SK-N-SH (cell line): ENCODE measurements at places on chromosomes 1 and 21. TPM values are rescaled to one million over a fixed set of nuclear protein-coding genes. Genes with fewer than 3 reads are reported as not detected.

Gene MAP3K21
- polyA plus RNA-seq = 0.33 and 0.42 TPM in 2 replicates

DNA sequence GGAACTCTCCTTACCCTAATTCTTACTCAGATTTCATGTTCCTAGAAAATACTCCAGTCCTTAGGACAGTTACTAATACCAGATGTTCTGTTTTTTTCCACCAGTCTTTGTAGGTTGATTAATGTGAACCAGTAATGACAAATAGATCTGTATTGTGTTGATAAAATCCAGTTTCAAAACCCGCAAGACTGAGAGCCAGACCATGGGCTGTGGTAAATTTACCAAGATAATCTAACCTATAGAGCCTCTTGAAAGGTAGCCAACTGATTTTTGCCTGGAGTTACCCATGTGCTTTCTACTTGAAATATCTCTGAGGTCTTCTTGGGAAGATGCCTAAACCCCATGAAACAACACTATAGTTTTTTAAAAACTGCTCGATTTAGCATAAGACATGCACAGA, 46.5 kb upstream of the CDC7 start:
- H3K4me3 ChIP-seq = no peak overlapping the region
- DNase-seq = no peak
- H3K27ac ChIP-seq = no peak overlapping the region
- H3K4me1 ChIP-seq = no peaks in the 10 kb centered on the region; the same call in 1 of the 2 replicates
- H3K36me3 ChIP-seq = no peaks in the 10 kb centered on the region
- H3K27me3 ChIP-seq = no peaks in the 10 kb centered on the region

DNA sequence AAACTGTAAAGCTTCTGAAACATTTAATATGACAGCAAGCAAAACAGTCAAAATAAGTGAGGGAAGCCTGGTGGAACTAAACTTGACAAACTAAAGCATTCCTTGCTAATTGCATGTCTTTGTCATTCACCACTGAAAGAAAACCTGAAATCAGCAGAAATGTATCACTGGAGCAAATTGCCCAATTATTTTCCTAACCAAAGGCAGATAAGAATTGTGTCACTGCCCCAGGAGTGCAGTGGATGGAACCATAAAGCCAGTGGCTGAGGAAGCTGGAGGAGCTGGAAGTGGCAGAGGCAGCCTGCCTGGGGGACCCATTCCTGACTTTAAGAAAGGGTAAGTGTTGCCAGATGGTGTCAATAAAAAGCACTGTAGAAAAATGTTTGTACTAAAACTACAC, 2.7 kb upstream of the SLC30A10 start:
- no peak overlapping the region for H3K4me3 ChIP-seq
- H3K27me3 ChIP-seq = peaks cover 16% of the 10 kb centered on the region; the same call in 1 of the 2 replicates
- H3K27ac ChIP-seq = no peak overlapping the region
- peak; percentile 30 for DNase-seq
- H3K4me1 ChIP-seq = peaks cover 7% of the 10 kb centered on the region; the same call in 1 of the 2 replicates
- no peaks in the 10 kb centered on the region for H3K36me3 ChIP-seq

Gene FAM167B
- 1.2 and 1.6 TPM in 2 replicates for polyA plus RNA-seq

DNA sequence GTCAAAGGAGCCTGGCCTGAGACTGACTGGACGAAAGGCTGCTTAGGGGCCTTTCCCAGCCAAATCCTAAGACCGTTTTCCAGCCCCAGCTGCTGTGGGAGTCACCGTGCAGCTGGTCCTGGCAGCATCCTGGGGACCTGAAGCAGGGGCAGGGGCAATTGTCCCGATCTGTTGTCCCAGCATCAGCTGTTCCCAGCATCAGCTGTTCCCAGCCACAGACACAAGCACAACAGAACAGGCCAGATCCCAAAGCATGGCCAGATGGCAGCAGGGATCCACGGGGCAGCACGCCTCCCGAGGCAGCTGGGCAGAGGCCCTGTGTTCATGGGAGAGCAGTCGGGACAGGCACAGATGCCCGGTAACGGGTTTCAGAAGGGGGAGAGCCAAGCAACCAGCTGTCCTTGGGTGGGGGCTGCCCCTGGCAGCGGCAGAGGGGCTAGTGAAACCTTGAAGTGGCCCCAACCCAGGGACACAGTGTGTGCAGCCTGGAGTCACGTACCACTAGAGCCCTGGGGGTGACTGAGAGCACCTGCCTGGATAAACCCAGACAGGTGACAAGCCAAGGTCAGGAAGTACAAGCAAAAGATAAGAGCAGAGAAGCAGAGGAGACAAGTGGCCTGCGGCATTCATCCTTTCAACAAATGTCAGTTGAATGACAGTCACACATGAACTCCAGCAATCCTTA, 13.3 kb downstream of the CELA2B start:
- peak overlapping the region; percentile 60 for H3K27ac ChIP-seq
- no peak overlapping the region for H3K4me3 ChIP-seq
- no peaks in the 10 kb centered on the region for H3K4me1 ChIP-seq
- no peaks in the 10 kb centered on the region for H3K36me3 ChIP-seq

Gene CLCN6
- 7.4 and 8.3 TPM in 2 replicates for polyA plus RNA-seq

- no peaks in the 10 kb centered on the region for H3K36me3 ChIP-seq
- H3K4me3 ChIP-seq = no peak overlapping the region
- no peak for DNase-seq
Observed at GRCh38 chr1:205286335-205286950, 35.1 kb downstream of the NUAK2 start.

- H3K27me3 ChIP-seq = peaks cover 25% of the 10 kb centered on the region; the same call in 1 of the 2 replicates
- DNase-seq = no peak
- H3K4me3 ChIP-seq = no peak overlapping the region
- no peak overlapping the region for H3K27ac ChIP-seq
- H3K4me1 ChIP-seq = peaks cover 4% of the 10 kb centered on the region; the same call in 1 of the 2 replicates
- no peaks in the 10 kb centered on the region for H3K36me3 ChIP-seq
Observed at GRCh38 chr1:202681736-202682420, 28.4 kb downstream of the SYT2 start.

Gene CR1
- polyA plus RNA-seq = not detected in 2 replicates

Gene HSF2BP
- 1.1 TPM in 2 replicates for polyA plus RNA-seq

DNA sequence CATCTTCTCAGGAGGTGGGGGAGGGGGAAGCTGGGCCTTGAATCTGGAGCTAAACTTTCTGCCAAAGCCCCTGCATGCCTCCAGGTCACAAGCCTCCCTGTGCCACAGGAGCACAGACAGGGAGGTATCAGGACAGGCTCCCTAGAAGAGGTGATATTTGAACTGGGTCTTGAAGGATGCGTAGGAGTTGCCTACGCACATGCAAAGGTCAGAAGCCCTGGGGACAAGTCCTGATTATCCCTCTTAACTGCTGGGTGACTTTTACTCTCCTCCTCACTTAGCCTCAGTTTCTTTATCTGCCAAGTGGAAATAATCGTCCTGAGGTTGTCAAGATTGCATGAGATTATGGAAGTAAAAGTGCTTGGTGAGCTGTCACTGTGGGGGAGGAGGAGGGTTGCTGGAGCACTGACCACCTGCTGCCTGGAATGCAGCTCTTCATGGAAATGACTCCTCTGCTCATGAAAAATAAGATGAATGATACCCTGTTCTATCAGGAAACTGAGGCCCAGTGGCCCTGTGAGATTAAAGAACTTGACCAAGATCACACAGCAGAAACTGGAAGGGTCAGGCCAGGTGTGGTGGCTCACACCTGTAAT, 50.6 kb upstream of the LAPTM5 start:
- no peak overlapping the region for H3K27ac ChIP-seq
- peaks cover 31% of the 10 kb centered on the region for H3K4me1 ChIP-seq
- DNase-seq = no peak
- H3K27me3 ChIP-seq = no peaks in the 10 kb centered on the region
- no peak overlapping the region for H3K4me3 ChIP-seq

Gene CYP2J2
- polyA plus RNA-seq = 1.1 and 1.2 TPM in 2 replicates

GRCh38 chr1:14928412-14928811, 225.1 kb upstream of the TMEM51 start:
- H3K4me1 ChIP-seq = no peaks in the 10 kb centered on the region
- no peak for DNase-seq
- no peak overlapping the region for H3K4me3 ChIP-seq
- H3K36me3 ChIP-seq = no peaks in the 10 kb centered on the region; the same call in 1 of the 2 replicates
- no peak overlapping the region for H3K27ac ChIP-seq
- no peaks in the 10 kb centered on the region for H3K27me3 ChIP-seq

- peak overlapping the region; percentile 51; the same call in 1 of the 2 replicates for H3K4me3 ChIP-seq
- H3K27ac ChIP-seq = peak overlapping the region; percentile 89
- H3K4me1 ChIP-seq = peaks cover 22% of the 10 kb centered on the region
- DNase-seq = peak; percentile 73
Observed at GRCh38 chr1:239387304-239388158, 1.2 kb downstream of the CHRM3 start.

Gene SPATA46
- polyA plus RNA-seq = not detected in 2 replicates

DNA sequence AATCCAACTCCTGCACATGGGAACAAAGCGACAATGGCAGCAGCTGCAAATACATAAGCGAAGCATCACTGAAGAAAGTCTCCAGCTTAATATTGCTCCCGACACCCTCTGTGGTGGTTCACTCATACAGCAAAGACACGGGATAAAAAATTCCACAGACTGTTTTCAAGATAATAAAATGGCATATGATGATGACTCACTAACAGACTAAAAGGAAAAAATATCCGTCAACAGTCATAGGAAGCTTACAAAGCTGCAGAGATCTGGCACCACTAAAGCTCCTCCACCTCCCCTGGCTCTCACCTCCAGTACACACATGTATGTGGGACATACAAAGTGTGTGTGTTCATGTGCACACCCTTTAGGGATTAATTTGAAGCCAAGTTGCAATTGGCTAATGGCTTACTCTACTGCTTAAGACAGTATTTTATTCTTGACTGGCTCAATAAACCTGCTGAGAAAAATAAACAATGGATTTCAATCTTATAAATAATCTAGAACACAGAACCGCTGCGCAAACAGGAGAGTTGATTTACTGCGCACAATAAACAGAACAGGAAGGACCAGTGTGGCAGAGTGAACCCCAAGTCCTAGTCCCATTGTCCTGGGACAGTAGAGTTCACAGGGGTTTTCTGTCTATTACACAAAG, 94.4 kb downstream of the SLC45A1 start:
- peaks cover 38% of the 10 kb centered on the region for H3K4me1 ChIP-seq
- H3K27me3 ChIP-seq = no peaks in the 10 kb centered on the region
- H3K36me3 ChIP-seq = peaks cover 25% of the 10 kb centered on the region
- no peak overlapping the region for H3K4me3 ChIP-seq

Gene EPHB2
- 18.6 and 25.2 TPM in 2 replicates for polyA plus RNA-seq

DNA sequence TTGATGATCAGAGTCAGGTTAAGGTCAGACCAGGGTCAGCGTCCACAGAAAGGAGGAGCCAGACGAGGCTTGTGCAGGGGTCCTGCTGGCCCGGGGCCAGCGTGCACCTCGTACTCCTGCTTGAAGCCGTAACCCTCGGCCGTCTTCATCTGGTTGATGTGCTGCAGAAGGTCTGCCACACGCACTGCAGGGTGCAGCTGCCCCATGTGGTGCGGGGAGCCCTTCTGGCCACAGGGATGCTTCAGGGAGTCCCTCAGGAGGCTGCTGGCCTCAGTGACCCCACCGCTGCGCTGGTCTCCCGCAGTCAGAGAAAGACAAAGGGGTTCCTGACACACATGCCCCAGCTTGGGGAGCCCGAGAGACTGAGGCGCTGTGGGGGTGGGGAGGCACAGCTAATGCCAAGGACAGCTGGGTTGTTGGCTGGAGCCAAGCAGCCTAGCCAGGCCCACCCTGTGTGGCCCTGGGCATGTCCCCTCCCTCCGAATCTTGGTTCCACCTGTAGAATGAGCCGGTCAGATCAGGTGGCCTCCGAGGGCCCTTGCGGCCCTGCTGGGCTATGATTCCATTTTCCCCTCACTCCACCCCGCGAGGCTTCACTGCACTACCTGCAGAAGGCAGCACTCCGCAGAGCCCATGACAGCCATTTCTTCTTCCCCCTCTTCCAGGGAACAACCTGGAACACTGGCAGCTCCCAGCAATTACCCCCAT, 251.9 kb downstream of the PTPRU start:
- no peaks in the 10 kb centered on the region for H3K27me3 ChIP-seq
- no peak overlapping the region for H3K4me3 ChIP-seq
- H3K27ac ChIP-seq = no peak overlapping the region
- DNase-seq = no peak

DNA sequence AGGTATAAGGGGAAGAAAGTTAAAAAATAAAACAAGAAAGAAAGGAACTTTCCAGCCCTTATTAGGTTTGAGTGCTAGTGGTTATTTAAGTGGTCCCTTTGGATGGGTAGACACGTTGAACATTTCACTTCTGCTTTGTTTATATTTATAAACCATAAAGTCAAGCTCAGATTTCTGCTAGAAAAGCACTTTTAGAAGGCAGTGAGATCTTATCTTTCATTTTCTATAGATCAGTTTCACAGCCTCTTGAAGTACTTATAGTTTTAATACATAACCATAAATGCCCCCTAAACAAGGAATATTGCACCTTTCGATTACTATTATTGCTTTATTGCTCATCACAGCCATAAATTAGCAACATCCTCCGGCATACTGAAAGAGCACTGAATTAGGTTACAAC, 446.8 kb upstream of the PLXNA2 start:
- no peak overlapping the region for H3K4me3 ChIP-seq
- no peaks in the 10 kb centered on the region for H3K4me1 ChIP-seq
- H3K27ac ChIP-seq = no peak overlapping the region
- H3K27me3 ChIP-seq = no peaks in the 10 kb centered on the region
- H3K36me3 ChIP-seq = no peaks in the 10 kb centered on the region

DNA sequence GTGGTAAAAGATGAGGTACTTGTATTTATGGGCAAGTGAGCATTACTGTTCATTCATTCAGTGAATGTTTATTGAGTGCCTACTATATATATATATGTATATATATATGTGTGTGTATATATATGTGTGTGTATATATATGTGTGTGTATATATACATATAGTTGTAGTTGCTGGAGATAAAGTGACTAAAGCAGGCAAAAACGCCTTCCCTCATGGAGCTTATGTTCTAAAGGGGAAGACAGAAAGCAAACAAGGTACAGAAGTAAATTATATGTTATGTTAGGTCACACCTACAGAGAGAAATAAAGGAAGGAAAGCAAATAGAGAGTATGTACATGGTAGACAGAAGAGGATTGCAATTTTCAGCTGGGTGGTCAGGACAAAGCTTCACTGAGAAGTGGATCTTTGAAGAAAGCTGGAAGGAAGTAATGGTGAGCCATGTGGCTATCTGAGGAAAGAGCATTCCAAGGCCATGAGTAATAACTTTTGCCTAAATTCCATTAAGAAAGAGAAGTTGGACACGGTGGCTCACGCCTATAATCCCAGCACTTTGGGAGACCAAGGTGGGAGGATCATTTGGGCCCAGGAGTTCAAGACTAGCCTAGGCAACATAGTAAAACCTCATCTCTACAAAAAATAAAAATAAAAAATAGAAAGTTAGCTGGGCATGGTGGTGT, 33.5 kb upstream of the KLF17 start:
- H3K36me3 ChIP-seq = no peaks in the 10 kb centered on the region
- H3K4me3 ChIP-seq = no peak overlapping the region
- H3K27me3 ChIP-seq = no peaks in the 10 kb centered on the region

Gene SH3D21
- polyA plus RNA-seq = 1.6 and 1.8 TPM in 2 replicates

GRCh38 chr1:223771814-223772770, 59.8 kb downstream of the CAPN2 start:
- H3K4me1 ChIP-seq = peaks cover 44% of the 10 kb centered on the region
- no peaks in the 10 kb centered on the region for H3K27me3 ChIP-seq
- H3K36me3 ChIP-seq = peaks cover 54% of the 10 kb centered on the region
- H3K27ac ChIP-seq = peak overlapping the region; percentile 96

GRCh38 chr1:37159102-37159501, 124.8 kb upstream of the GRIK3 start:
- no peaks in the 10 kb centered on the region for H3K4me1 ChIP-seq
- no peak overlapping the region for H3K4me3 ChIP-seq
- H3K36me3 ChIP-seq = no peaks in the 10 kb centered on the region
- no peak for DNase-seq
- H3K27ac ChIP-seq = no peak overlapping the region
